Stimulated activated CD4-positive, alpha-beta T cell treated with anti-CD3 and anti-CD28 coated beads, Interleukin-1b, Interleukin-23, amount 100 ng/mL, for 24 hours (primary cell): ENCODE measurements at places on chromosomes 16 and 17.
A peak's percentile ranks its signal among the peaks of the same experiment; 100 is the strongest.

DNA sequence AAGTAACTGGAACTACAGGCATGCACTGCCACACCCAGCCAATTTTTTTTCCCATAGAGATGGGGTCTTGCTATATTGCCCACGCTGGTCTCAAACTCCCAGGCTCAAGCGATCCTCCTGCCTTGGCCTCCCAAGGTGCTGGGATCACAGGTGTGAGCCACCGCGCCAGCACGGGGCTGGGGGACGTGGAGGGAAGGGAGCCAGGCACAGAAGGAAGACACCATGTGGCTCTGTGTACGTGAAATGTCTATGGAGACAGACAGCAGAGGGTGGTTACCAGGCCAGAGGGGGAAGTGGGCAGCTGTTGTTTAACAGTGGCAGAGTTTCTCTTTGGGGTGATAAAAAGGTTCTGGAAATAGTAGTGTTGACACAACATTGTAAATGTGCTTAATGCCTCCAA, 4.6 kb upstream of the PIEZO1 start:
- DNase-seq, result no peak

GRCh38 chr16:9868606-9869149, 313.6 kb downstream of the GRIN2A start:
- DNase-seq, result no peak

GRCh38 chr17:56806949-56807348, 26.8 kb downstream of the C17orf67 start:
- DNase-seq, result no peak

- no peak for DNase-seq
Observed at GRCh38 chr16:49939495-49939894, 83.6 kb upstream of the ZNF423 start.

DNA sequence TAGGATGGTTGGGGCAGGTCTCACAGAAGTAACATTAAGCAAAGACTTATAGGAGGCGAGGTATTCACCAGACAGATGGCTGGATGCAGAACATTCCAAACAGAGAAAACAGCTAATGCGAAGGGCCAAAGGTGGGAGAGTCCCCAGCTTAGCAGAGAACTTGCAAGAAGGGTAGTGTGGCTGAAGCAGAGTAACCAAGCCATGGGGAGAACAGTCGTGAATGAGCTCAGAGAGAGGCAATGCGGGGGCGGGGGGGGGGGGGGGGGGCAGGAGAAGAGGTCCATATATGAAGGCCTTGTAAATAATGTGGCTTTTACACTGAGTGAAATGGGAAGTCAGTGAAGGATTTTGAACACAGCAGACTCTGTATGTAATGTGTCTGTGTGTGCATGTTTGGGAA, 81.3 kb downstream of the SMG6 start:
- DNase-seq, result no peak

DNA sequence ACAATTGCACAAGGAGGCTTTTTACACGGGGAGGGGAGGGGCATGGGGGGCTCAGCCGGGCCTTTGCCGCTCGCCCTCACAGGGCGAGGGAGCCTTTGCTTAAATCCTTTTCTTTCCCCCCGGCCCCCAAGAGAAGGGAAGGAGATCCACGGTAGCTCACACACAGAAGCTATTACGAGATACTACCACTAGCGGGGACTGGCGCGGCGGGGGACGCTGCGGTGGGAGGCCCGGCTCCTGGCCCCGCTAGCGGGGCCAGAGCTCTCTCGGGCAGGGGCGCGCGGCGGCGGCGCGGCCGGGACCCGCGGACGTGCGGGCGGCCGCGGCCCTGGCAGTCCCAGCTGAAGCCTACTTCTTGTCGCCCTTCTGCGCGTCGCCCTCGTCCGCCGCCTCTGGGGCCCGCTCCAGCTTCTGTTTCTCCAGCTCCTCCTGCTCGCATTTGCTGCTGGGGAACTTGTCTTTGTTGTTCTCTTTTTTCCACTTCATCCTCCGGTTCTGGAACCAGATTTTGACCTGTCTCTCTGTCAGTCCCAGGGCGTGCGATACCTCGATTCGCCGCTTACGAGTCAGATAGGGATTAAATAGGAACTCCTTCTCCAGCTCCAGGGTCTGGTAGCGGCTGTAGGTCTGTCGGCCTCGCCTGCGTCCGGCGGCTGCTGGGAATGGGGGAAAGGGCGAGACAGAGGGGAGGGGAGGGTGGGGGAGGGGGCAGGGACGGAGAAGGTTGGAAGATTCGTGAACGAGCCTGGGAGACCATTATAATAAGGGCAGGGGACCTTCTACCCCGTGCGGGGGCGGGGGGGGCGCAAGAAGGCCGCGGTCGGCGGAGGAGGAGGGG, 2.0 kb downstream of the HOXB8 start:
- no peak for DNase-seq

DNA sequence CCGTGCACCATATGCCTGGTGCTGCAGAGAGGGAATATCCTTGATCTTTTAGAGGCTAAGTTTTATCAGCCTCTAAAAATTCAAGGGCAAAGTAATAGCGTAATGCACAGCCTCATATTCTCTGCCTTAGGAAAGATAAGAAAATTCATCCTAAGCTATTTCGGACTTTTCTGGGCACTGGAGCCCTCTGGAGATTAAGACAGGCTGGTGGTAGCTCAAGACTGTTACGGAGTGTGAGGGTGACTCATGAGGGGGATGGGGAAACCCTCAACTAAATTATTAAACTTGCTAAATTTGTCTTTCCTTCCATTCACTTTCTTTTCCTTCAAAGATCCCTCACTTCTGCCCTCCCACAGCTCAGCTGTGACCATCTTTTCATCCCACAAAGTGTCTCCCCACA, 73.3 kb downstream of the RPH3AL start:
- DNase-seq, result no peak

- no peak for DNase-seq
Observed at GRCh38 chr17:51860954-51861561, 297.5 kb downstream of the CA10 start.

- DNase-seq, result no peak
Observed at GRCh38 chr16:68779891-68780290, 42.8 kb downstream of the CDH1 start.

GRCh38 chr17:72804949-72805707, 287.4 kb downstream of the SLC39A11 start:
- no peak for DNase-seq

- DNase-seq, result no peak
Observed at GRCh38 chr17:59376506-59376905, 45.1 kb downstream of the YPEL2 start.

DNA sequence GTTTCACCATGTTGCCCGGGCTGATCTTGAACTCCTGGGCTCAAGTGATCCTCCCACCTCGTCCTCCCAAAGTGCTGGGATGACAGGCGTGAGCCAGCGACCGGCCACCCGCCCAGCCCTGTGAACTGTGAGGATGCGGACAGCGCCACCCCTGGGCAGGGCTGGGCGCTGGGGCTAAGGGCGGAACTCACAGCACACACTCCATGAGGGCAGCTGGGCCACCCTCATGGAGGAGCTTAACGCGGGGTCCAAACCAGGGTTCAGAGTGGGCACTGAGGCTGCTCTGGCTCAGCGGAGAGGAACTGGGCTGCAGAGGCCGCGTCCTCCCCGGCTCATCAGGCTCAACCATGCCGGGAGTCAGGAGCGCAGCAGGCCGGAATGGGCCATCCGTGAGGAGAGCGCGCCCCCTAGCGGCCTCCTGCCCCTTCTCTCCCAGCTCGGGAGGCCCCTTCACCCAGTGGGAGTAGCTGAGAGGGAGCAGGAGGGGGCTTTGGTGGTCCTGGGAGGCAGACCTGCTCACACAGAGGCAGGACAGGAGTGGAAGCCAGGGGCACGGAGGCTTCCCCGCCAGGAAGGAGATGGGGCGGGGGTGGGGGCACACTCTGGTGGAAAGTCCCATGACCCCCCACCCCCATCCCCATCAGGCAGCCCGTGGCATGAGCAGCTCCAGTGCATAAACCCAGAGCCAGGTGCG, 13.8 kb downstream of the CORO7 start:
- DNase-seq, result peak; percentile 57

DNA sequence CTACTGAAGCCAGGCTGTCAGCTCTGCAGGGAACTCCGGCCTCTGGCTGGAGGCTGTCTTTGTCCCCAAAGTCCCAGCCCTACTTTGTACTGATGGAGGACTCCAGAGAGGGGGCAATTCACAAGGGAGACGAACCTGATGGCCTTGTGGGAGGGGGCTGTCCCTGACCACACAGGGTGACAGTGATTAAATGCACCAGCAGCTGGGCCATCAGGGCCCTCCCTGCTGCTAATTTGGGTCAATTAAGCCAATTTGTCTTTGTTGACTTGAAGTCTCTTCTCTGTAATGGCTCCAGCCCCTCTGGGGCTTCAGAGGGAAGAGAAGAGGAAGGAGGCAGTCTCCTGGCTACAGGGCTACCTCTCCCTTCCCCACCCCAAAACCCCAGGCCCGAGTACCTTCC, 22.0 kb downstream of the TMEM132E start:
- DNase-seq, result no peak

DNA sequence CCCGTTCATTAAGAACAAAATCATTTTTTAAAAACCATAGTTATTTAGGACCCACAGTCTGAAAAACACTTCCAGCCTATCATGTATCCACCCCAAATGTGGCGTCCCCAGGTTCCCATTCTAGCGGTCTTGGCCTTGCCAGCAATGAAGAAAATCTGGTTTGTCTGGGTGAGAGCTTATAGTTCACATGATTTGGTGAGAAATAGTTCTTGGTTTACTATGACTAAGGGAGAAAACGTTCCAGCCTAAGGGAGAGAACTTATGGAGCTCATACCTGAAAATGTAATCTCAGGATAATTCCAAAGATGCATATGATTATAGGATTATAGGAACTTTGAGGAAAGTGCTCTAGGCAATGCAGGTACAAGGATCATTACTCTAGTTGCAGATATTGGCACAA, 4.8 kb downstream of the MARVELD3 start:
- DNase-seq, result no peak

DNA sequence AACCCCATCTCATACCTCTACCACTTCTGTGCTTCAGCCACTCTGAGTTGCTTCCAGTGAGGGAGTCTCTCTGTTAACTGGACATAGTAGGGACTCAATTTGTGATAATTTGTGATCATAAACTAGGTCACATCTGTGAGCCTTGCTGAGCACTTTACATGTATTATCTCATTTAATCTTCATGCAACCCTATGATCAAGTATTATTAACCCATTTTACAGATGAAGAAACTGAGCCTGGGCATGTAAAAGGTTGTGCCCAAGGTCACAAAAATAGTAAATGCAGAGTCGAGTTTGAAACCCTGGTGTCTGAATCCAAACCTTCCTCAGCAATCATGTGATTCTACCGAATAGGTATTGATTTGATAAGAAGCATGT, 18.6 kb downstream of the PDP2 start:
- DNase-seq, result no peak

GRCh38 chr17:68403122-68403521, 54.2 kb downstream of the WIPI1 start:
- no peak for DNase-seq

GRCh38 chr17:43679401-43679800, 17.7 kb upstream of the MEOX1 start:
- DNase-seq, result no peak

GRCh38 chr17:6681671-6682070, 30.1 kb downstream of the C17orf100 start:
- DNase-seq, result no peak

DNA sequence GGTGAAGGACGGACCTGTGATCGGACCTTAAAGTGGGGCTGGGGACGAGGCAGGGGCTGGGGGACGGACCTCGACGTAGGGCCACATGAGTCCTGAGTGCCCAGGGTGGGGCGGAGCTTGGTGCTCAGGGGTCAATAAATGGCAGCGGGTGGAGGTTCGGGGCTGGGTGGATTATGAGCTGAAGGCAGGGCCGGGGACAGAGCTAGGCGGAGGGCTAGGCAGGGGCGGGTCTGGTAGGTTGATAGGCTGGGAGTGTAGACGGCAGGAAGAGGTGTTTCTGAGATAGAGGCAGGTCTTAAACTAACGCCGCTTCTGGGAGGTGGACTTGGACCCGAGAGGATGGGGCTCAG, 733 bp downstream of the CHRNB1 start:
- DNase-seq, result no peak

DNA sequence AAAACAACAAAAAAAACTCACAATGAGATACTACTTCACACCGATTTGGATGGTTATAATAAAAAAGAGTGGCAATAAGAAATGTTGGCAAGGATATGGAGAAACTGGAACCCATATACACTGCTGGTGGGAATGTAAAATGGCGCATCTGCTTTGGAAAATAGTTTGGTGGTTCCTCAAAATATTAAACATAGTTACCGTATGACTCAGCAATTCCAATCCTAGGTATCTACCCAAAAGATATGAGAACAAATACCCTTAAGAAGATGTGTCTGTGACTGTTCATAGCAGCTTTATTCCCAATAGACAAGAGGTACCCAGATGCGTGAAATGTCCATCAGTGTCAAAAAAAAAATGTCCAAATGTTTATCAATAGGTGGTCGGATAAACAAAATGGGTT, 7.2 kb downstream of the CPPED1 start:
- DNase-seq, result no peak

GRCh38 chr17:42135664-42136653, 13.4 kb downstream of the HSPB9 start:
- DNase-seq, result no peak

DNA sequence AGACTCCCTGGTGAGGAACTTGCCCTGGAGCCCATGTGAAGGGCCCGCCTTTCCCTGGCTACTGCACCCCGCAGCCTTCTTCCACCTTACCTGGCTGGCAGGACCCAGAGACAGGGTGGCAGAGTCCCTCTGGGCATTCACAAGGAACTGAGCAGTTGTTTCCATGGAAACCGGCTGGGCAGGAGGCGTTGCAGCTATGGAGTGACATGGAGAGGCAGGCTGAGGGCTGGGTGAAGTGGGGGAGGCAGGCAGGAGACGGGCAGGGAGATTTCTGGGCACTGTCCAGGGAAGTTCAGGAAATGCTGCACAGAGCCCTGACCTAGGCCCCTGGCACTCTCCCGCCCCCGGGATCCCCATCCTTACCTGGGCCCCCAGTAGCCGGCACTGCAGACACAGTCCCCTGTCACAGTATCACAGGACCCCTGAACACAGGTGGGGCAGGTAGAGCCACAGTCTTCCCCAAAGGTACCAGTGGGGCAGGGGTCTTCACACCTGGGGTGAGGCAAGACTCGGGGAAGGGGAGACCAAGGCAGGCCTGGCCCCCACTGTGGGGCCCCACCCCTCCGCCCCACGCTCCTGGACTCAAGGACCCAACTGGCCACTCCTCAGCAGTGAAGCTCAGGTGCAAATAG, 5.9 kb downstream of the SCARF1 start:
- DNase-seq, result no peak

GRCh38 chr17:78372841-78373240, 5.6 kb upstream of the PGS1 start:
- no peak for DNase-seq

DNA sequence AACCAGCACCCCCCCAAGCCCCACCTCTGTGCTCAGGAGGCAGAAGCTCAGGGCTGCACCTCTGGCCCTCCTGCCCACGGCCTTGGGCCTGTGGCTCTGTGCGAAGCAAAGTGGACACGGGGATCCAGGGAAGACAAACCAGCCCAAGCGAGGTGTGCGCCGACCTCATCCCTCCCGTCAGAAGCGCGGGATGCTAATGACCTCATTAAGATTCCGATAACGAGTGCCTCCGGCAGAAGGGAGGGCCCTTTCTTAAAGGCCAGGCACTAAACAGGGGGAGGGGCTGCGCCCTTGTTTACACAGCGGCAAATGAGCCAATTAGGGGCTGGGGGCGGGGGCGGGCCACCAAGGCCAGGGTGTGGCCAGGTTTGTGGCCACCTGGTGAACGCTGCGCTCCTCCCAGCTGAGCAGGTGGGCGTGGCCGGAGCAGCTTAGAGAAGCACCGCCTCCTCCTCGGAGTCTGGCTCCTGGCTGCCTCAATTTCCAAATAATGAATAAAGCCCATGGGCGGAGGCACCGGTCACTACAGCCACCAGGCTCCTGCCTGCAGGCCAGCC, 3.2 kb downstream of the CBX4 start:
- DNase-seq, result no peak

- DNase-seq, result no peak
Observed at GRCh38 chr16:66598111-66598510, 6.4 kb upstream of the CMTM3 start.

GRCh38 chr16:57019746-57020145, 30.4 kb downstream of the NLRC5 start:
- no peak for DNase-seq
